ENCODE measurements at places on chromosomes 5 and 9.

GRCh38 chr9:16272776-16273175 is 597.7 kb downstream of the BNC2 start:
- no peak for DNase-seq

GRCh38 chr9:35423499-35423898 is 66.4 kb upstream of the RUSC2 start:
- peak; percentile 44 for DNase-seq

- no peak for DNase-seq
These were observed 32.1 kb downstream of the HSPA4 start for GRCh38 chr5:133083901-133084300.

DNA sequence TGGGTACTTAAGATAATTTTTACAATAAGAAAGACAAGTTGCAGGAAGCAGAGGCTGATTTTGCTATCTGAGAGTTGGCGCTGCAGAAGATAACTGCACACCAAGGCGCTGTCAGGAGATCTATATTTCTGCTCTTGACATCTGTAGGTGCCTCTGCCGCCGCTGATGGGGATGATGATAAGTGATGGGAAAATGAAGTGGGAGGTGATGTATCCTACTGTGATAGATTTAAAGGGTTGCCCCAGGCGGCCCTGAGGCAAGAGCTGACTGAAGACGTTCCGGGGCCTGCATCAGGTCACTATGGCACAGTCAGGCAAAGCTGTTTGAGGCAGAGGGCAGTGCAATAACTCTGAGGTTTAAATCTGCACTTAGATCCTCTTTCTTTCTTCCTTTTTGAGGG is 78.1 kb downstream of the SNCAIP start:
- no peak for DNase-seq

GRCh38 chr5:115463983-115464382 is 80.6 kb downstream of the FEM1C start:
- DNase-seq, result no peak

DNA sequence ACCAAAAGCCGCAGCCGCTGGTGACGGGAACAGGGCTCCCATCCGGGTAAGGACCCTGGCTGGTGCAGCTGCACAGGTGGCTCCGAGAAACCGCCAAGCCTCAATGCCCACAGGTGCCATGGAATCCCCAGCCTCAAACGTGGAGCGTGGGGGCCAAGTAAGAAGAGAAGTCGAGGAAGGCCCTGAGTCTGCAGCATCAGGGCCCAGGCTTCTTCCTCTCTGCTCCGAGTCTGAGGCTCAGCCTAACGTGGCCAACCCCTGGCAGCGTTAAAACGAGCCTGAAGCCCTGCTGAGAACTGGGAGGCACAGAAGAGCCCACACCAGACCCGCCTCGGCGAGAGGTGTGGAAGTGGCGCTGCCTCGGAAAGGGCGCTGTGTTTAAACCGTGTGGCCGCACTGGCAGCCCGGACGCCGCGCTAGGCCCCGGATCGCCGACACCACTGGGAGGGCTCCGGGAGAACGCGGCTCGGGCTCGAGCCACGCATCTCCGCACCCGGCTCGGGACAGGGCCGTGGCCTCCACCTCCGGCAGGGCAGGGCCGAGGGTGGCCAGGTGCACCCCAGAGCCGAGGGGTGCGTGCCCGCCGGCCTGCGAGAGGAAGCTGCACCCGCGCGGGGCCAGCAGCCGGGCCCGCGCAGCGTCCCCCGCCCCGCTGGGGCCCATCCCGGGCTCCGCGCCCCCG is 730 bp downstream of the ZMYND19 start:
- no peak for DNase-seq

GRCh38 chr5:68149189-68149588 is 66.4 kb upstream of the PIK3R1 start:
- no peak for DNase-seq

- no peak for DNase-seq
These were observed 2.7 kb downstream of the ASTN2 start for GRCh38 chr9:117412006-117412715.

DNA sequence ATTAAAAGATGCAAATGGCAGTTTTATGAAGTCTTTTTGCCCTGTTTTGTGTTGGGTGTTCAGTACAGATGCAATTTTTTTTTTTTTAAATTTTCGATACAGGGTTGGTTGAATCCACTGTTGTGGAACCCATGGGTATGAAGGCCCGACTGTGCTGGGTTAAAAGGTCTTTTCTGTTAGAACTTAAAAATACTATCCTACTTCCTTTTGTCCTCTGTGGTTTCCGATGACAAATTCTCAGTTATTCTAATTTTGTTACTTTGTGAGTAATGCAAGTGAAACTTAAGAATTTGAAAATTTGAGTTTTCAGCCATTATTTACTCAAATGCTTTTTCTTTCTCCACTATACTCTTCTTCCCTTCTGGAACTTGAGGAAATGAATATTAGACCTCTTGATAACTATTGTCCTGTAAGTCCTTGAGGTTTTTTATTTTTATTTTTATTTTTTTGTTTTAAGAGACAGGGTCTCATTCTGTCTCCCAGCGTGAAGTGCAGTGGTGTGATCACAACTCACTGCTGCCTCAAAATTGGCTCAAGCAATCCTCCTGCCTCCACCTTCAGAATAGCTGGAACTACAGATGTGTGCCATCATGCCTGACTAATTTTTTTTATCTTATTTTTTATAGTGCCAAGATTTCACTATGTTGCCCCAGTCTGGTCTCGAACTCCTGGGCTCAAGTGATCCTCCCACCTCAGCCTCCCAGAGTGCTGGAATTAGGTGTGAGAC is 67.5 kb downstream of the ZCCHC7 start:
- no peak for DNase-seq

DNA sequence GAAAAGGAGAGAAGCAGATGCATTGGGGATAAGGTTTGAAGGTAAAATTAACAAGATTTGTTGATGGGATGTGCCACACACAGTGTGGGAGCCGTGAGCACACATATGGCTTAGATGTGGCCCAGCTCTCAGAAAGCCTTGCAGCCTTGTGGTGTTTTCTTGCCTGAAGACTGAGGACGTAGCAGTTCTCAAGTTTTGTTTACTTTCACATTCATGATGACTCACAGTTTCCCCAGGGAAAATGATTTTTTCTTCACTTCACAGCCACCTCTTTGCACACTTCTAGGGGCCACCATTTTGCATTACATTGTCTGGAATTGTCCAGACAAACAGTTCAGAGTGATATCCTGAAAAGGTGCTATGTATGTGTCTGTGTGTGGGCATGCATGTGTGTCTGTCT is 126.2 kb downstream of the BASP1 start:
- no peak for DNase-seq

DNA sequence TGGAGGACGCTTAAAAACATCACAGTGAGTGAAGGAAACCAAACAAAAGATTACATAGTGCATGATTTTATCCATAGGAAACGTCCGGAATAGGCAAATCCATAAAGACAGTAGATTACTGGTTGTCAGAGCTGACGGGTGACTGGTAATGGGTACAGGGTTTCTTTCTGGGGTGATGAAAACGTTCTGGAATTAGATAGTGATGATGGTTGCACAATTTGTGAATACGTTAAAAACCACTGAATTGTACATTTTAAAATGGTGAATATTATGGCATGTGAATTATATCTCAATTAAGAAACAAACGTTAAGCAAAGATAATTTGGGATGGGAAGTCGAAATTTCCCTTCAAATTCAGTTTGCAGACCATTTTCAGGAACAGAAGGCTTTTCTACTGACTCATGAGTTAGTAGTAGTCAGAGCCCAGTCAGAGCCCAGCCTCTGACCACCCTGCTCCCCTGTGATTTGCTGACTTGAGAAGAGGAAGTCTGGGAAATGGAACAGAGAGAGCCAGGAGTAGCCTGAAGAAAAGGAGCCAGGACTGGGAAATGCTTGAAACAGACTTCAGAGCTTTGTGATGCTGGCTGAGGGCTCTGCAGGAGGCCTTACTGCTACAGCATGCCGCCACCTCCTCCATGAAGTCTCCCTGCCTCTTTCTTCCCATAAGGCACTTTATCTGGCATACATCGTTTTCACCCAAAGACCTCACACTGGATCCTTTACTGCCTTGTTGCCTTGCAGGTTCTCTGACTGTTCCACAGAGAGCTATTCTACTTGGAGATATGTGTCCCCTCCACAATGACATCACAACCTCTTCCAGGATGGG is 46.4 kb upstream of the CTNNA1 start:
- DNase-seq, result no peak

- DNase-seq, result no peak
These were observed 23.8 kb downstream of the SLC9A3 start for GRCh38 chr5:500491-500890.

GRCh38 chr5:80141681-80142080 is 106.5 kb downstream of the THBS4 start:
- DNase-seq, result no peak

DNA sequence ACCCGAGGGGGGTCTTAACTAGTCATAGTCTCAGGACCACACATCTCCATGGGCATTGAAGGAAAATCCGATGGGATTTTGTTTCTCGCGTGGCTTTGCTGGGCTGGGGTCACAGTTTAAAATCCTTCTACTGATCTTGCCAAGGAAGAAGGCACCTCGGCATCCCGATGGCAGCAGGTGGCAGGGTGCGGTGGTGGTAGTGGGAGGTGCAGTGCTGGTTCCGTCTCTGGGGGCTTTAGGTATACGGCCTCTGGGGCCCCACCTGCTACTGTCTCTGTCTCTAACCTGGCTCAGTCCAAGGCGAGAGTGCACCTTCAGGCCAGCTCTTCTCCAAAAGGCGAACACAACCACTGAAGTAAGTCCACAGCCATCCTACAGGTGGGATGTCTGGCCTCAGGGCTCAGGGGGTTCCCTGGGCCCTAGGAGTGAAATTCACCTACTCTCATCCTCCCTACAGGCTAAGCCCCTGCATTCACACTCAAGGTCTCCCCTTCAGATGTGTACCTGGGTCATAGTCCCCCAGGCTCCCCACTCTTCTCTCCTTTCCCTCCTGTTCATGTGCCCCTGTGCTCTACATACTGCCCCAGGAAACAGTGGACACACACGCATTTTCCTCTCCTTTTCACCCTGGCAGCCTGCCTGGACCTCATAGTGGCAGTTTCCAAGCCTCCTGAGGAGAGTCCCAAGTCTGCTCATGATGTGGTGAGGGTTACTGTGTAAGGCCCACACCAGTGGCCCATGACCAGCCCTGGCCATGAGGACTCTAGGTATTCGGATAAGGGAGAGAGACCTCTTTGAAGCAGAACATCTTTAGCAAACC is 736 bp upstream of the FCN2 start:
- no peak for DNase-seq

DNA sequence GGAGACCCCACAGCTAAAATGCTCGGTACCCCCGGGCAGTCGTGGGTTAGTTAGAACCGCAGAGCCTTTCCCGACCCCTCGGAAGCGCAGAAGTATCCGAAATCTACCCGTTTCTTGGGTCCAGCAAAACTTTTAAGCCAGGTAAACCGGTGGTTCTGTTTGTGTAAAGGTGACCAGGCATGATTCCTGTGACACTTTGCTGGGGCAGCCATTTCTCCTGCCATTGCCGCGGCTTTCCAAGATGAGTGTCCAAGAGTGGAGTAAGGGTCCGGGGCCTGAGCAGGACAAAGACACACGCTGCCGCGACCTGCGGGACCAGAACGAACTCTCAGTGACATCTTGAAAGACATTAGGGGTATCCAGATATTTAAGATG is 655 bp downstream of the MARVELD2 start:
- peak; percentile 37 for DNase-seq

DNA sequence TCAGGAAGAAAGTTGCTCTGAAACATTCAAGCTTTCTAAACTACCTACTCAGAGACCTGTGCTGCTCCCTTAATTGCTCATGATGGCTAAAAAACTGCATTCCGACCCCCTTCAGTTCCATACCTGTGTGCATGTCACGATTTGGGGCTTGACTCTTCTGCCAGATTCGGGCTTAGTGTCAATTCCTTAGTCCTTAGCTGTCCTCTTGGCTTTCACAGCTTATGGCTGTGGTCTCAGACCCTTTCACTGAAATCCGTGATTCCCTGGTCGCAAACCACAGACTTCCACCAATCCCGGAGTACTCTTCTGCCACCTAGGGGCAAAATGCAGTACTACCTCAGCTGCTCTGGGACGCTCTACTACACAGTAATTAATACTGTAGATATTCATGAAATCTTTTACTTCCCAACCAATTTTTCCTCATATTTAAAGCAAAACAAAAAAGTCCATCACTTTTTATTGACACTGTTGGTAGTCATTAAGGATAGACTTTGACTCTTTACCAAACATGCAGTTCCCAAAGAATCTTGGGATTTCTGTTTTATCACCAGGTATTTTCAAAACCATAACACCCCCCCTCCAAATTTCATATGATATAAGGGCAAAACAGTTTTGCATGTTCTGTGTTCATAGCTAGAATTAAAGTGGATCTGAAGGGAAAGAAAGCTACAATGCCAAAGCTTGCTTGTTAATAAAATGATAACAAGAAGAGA is 617.4 kb downstream of the SLCO4C1 start:
- peak; percentile 30 for DNase-seq

- no peak for DNase-seq
These were observed 520 bp downstream of the PCDH12 start for GRCh38 chr5:141957367-141957996.

- no peak for DNase-seq
These were observed 133.6 kb upstream of the CDKN2B start for GRCh38 chr9:22142671-22143070.

DNA sequence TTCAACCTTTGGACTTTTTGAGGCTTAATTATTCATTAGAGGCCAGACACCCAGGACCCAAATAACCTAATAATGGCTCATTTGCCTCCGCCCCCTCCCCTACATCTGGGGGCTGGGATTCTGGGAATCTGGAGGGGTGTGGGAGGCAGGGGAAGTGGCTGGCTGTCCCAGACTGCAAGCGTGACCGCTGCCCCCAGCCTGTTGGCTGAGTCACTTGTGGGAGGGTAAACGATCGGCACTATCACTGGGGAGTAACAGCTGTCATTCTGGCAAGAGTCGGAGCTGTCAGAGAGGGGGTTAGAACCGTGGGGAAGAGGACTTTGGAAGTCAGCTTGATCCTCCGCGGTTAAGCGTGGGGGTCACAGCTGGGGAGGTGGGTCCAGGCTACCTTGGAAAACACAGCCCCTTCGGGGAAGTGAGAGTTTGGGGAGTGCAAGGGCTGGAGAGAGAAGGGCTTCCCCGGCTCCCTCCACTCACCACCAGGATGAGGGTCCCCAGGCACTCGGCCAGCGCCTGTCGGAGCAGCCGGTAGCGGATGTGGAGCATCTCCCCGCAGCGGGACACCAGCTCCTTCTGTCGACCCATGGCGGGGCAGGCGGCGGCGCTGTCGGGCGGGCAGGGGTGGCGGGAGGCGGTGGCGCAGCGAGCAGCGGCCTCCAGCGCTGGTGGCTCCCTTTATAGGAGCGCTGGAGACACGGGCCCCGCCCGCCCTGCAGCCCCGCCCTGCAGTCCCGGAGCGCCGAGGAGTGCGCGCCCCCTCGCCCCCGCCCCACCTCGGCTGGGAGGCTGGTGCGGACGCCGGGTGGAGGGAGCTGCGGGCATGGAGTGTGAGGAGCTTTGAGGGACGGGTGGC is at the start of gene AQP3:
Gene AQP3, minus strand, starts transcription at position 648 of the 853 bp plus-strand sequence. Its CDS starts 63 bp downstream, at position 585.
- DNase-seq, result peak; percentile 75

DNA sequence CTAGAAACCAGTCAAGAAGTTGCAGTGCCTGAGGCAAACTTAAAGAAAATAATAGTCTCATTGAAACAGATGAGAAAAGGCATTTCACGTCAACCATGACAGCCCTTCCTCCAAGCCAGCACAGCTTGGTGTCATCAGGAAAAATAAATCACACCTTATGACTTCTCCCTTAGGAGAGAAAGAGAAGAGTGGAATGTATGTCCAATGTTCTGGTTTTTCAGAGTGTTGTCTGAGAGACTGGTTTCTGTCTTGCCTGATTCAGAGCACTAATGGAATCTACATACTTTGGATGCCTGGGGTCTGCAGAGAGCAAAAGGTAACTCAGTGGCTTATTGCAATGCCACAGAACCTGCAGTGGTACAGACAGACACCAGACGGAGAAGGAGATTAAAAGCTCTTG is 105.5 kb upstream of the PDE4D start:
- no peak for DNase-seq

Data from HuH-7 (cell line).